ENCODE measurements at places on chromosomes 5 and 9.

GRCh38 chr9:87243602-87244001 is 254.1 kb upstream of the DAPK1 start:
- no peak for DNase-seq

DNA sequence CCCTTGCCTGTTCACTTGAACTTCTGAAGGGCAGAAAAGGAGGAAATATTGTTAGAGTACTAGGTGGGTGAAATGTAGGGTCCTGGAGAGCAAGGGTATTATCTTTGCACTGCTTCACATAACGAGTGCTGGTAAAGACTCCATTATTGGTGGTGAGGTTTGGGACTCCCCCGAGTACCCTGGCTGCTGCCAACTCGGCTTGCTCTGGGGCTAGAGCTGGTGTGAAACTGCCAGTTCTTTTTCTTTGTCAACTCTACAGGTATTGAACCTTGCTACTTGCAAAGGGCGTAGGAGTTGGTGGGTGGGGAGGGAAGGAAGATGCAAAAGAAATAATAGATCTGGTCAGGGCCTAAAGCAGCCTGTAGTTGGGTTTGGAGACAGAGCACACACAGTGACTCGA is 16.0 kb downstream of the MAST4 start:
- no peak for DNase-seq

- DNase-seq: no peak
Measured at GRCh38 chr5:169571355-169571754, 12.2 kb upstream of the SPDL1 start.

DNA sequence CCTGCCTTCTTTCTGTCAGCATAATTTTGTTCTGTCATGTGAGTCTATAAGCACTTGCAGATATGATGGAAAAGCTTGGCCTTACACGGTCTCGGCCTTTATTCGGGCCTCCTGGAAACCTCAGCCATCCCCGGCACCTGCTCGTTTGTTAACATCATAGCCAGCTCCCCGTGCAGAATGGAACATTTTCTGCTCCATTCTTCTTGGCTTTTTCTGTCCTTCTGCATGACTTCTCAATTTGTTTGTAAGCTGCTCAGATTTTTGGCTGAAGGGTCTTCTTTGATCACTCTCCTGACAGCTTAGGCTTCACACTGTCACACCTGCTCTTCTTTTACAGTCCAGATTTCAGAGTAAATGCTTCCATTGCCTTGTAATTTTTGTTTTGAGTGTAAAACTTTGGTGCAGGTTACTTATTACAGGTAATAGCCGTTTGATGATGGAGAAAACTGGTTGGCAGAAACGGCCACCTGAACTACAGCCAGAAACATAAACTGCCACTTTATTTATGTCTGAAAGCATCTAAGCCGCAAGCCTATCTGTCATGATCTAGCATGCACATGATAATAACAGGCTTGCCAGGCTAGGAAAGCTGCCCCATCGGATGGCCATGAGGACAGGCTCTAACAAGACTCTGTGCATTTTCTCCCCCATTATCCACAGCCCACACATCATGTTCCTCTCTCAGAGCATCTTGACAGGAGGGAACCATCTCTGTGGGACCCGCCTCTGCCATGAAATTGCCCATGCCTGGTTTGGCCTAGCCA is 197.0 kb downstream of the AOPEP start:
- no peak for DNase-seq

DNA sequence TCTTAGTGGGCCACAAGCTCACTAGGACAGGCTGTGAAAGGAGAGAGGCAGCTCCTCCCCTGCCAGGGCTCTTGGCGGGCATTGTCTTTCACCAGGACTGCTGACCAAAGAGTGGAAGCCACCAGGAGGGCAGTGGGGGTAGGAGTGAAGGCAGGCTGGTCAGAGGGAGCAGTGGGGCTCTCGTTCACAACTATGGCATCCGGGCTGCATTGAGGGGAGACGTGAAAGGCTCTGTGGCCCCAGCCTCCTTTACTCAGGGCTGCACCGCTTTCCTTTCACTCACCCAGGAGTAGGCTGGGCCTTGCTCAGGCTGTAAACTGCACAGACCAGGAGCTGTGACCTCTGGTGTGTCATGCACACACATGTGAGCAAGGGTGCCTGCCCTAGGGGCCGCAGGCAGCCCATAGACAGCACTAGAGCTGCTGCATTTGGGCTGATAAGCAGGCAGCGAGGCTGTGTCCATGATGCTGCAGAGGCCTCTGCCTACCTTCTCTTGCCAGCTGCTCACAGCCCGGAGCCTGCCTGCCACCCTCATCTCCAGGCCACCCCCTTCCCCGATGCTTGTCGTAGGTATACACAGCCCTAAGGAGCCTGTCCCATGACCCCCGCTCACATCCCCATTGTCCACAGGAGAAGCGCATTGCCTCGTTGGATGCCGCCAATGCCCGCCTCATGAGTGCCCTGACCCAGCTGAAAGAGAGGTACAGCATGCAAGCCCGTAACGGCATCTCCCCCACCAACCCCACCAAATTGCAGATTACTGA is 130.4 kb downstream of the DAB2IP start:
- no peak for DNase-seq

Measured in colonic mucosa (tissue), 4 donors.